CD4-positive, alpha-beta T cell treated with Interleukin-6 for 4 hours (primary cell): ENCODE measurements at places on chromosomes 5 and 9.
A peak's percentile ranks its signal among the peaks of the same experiment; 100 is the strongest.

DNA sequence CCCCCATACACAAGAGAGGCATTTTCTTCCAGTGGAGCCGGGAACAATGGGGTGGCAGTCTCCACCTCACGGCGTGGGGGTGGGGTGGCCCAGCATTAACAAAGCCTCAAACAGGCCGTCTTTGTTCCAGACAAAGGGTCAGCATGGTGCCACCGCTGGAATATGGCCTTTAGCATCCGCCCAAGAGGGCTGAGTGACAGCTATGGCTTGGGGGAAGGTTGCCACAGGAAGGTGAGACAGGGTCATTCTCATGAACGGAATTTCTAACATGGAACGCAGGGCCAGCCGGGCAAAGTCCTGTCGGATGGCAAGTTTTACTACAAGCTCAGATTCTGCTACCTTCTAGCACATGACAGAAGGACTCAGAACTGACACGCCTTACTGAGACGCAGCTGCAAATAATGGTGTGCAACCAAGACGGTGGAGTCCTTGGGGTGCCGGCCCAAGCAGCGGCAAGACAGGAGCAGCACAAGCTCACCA lies 64.0 kb downstream of the OTULIN start:
- DNase-seq = no peak

- DNase-seq = no peak
Measured at GRCh38 chr9:110767559-110768063, 99.0 kb downstream of the MUSK start.

- DNase-seq = no peak
Measured at GRCh38 chr9:93116072-93116961, 17.7 kb downstream of the NINJ1 start.

DNA sequence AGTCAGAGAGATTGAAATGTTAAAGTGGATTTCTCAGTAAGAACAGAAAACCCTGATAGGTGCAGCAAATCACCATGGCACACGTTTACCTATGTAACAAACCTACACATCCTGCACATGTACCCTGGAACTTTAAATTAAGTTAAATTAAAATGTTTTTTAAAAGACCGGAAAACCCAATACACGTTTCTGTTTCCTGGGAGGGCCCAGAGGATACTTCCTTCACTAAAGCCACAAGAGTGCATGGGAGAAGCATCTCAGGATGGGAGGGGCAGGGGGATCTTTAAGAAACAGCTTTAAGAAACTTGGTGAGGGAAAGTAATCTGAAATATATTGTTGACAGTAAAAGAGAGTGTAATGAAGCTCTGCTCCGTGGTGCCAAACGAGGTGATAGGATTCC lies 164.7 kb upstream of the PTGER4 start:
- peak; percentile 14 for DNase-seq

- DNase-seq = no peak
Measured at GRCh38 chr9:91443321-91443993, 19.8 kb upstream of the NFIL3 start.
